HCEC 1CT (cell line): ENCODE measurements at places on chromosomes 16 and 17.

DNA sequence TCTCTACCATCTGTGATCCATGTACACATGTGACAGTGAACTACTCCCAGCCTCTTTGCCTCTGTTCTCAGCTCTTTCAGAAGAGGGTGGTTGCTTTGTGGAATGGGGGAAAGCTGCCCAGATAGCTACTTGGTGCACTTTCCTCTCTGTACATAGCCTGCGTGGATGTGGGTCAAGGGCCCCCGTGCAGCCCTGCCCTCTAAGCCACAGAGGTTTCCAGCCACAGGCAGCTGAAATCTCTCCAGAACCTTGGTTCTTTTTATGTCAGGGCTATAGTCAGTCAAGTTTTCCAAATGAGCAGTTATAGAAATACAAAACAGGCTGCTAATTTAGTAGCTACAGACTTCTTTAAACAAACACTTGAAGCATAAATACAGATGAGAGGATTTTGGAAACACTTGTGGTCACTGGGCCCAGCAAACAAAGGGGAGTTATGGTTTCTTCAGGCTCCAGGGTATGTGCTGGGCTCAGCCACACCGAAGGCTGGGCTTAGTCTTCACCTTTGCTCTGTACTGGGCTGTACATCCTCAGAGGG lies 199.7 kb upstream of the ASIC2 start:
- DNase-seq: no peak

DNA sequence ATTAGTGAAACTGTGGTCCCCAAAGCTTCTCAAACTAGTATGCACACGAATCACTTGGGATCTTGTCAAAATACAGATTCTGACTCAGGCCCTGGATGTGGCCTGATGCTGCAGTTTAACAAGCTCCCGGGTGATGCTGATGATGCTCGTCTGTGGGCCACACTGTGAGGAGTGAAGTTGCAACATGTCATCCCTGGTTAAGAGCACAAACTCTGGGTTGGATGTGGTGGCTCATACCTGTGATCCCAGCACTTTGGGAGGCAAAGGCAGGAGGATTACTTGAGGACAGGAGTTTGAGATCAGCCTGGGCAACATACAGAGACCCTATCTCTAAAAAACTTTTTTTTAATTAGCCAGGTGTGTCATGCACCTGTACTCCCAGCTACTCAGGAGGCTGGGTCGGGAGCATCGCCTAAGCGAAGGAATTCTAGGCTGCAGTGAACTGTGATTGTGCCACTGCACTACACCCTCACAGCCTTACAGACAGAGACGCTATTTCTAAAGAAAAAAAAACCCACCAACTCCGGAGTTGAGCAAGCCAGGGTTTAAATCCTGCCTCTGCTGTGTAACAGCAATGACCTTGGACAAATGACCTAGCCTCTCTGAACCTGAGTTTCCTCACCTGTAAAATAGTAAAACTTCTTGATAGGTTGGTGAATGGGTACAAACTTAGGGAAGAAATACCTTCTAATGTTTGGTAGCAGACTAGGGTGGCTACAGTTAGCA lies 24.4 kb upstream of the ABAT start:
- DNase-seq: no peak

DNA sequence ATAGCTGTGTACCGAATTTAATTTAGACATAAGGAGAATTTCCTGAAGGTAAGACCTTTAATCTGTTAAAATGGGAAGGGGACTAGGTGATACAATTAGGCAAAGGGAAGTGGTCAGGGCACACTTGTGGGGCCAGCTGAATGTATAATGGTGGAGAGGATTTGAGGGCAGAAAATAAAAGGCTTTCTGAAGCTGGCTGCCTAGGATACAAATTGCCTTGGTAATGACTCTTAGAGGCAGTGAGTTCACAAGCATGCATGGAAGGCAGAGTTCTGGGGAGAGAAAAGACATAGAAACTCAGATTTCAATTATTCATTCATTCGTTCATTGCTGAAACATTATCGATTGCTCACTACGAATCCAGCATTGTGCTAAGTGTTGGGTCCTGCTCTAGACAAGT lies 12.4 kb upstream of the NFAT5 start:
- no peak for DNase-seq

- no peak for DNase-seq
These were observed 19.9 kb upstream of the MMD start for GRCh38 chr17:55441544-55441943.

DNA sequence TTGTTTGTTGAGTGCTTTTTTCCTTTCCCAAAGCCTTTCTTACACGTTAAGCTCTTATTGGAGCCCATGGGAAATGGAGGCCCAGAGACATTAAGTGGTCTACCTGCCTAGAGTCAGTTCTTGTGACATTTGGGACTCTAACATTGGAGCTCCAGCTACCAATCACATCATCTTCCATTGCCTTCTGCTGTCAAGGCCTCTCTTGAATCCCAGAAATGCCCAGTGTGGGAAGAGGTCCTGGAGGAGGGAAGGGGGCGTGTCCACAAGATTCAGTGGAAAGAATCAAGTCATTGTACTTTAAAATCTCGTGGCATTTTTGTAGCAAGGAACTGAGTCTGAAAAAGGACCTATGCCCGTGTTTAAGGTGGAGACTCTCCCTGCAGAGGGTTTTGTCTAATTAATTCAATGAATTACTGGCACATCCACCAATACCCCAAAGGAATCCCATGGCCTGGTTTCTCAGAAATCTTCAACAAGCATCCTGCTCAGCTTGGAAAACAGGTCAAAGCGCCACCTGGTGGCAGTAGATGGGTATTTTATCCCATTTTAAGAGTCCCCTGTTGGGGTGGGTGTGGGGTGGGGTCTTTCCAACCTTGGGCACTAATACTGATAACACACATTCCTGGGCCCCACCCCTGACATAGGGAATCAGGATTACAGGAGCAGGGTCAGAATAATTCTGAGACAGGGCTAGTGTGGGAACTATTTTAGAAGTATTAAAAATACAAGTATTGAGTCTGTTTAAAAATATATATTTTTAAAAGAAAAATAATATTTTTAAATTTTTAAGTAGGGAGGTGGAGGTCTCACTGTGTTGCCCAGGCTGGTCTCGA lies 24.6 kb downstream of the GPT2 start:
- DNase-seq: peak; percentile 47

GRCh38 chr17:14791221-14791620 lies 473.9 kb downstream of the PMP22 start:
- DNase-seq: peak; percentile 10

DNA sequence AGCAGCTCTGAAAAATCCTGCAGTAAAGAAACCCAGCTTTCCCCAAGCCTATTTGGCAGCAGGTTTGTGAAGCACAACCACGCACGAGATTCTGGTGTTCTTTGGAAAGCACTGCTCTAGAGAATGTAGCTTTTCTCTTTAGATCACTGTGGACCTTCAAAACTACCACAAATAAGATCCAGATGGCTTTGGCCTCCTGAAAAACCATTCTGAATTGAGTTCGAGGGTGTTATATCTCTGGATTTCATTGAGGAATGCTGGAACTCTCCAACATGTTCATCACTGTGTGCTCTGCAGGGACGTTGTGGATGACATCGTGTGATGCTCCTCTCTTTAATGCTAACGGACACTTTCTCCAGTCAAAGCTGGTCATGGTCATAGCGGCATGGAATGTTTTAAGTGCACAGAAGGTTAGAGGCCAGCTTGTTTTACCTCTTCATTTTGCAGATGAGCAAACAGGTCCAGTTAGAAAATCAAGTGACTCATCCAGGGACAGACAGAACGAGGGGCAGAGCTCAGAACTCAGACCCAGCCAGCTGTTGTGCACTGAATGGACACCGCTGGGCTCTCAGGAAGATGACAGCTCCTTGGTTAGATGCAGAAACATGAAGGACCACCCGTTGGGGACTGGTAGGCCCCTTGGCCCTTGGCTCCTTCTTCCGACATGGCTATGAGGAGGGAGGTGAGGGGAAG lies 37.2 kb downstream of the CCDC42 start:
- no peak for DNase-seq

DNA sequence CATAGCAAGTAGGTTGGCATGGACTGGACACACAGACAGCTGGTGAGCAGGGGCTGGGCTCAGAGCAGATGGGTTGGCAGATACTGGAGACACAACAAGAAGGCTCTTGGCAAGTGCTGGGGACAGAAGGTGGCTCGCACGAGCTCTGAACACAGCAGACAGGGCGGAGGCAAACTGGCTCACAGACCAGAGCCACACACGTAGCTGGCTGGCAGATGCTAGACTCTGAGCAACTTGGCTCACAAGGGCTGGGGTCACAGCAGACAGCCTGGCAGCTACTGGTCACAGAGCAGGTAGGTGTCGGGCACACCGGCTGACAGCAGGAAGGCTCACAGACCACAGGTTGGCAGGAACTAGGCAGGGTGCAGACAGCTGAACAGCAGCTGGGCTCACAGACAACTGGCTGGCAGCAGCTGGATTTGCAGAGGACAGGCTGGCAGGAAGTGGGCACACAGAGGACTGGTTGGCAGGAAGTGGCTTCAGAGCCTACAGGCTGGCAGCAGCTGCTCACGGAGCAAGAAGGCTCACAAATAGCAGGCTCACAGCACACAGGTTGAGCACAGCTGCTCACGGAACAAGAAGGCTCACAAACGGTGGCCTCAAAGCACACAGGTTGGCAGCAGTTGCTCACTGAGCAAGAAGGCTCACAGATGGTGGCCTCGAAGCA lies 725 bp downstream of the KRTAP16-1 start:
- no peak for DNase-seq

GRCh38 chr16:6021276-6021943 lies 923.8 kb upstream of the EEF2KMT start:
- DNase-seq: no peak

- peak; percentile 44 for DNase-seq
These were observed 7.1 kb upstream of the SLC5A11 start for GRCh38 chr16:24838554-24839266.

- DNase-seq: no peak
These were observed 6.0 kb downstream of the GGNBP2 start for GRCh38 chr17:36550491-36551417.

- no peak for DNase-seq
These were observed 47.6 kb downstream of the C17orf67 start for GRCh38 chr17:56785997-56786680.

- DNase-seq: no peak
These were observed 448 bp upstream of the TNFRSF12A start for GRCh38 chr16:3019594-3020246.

GRCh38 chr17:31320241-31320640 lies 1.2 kb downstream of the EVI2A start:
- no peak for DNase-seq

GRCh38 chr16:78782572-78782971 lies 683.1 kb downstream of the WWOX start:
- DNase-seq: no peak

GRCh38 chr17:56319531-56319930 lies 166.3 kb downstream of the ANKFN1 start:
- peak; percentile 86 for DNase-seq

DNA sequence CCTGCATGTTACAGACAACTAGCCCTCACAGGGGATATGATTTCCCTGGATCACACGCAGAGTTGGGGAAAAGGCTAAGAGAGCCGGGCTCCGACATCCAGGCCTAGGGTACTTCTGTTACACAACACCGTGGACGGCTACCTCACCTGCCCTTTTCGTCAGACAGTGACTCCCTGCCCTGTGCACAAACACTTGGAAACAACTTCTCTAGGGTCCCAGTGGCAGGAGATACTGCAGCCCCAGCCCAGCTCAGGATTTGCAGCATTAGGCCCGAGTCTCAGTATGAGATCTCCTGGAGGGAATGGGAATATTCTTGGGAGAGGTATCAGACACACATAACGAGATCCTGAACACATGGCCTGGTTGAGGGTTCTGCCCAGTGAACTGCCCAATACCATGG lies 8.3 kb downstream of the RUSF1 start:
- DNase-seq: no peak

- DNase-seq: peak; percentile 18
These were observed 95.5 kb downstream of the GNAO1 start for GRCh38 chr16:56286809-56287208.

GRCh38 chr16:88635671-88636319 lies 2.6 kb upstream of the IL17C start:
- no peak for DNase-seq

DNA sequence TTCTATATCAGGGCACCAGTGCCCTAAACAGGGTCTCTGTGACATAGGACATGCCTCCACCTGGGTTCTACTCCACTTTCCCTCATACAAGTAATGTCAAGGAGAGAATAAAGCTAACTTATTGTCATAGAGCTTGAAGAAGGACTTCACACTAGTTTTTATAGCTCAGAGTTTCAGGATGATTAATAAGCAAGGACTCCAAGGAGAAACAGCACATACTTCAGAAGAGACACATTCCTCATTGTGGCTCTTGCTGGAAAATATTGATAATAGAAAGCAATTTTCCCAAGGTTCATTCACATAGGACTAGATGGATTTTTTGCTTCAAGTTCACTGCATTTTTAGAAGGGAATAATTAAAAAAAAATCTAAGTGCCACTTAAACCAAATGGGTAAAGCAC lies 133.3 kb downstream of the CA10 start:
- DNase-seq: no peak

DNA sequence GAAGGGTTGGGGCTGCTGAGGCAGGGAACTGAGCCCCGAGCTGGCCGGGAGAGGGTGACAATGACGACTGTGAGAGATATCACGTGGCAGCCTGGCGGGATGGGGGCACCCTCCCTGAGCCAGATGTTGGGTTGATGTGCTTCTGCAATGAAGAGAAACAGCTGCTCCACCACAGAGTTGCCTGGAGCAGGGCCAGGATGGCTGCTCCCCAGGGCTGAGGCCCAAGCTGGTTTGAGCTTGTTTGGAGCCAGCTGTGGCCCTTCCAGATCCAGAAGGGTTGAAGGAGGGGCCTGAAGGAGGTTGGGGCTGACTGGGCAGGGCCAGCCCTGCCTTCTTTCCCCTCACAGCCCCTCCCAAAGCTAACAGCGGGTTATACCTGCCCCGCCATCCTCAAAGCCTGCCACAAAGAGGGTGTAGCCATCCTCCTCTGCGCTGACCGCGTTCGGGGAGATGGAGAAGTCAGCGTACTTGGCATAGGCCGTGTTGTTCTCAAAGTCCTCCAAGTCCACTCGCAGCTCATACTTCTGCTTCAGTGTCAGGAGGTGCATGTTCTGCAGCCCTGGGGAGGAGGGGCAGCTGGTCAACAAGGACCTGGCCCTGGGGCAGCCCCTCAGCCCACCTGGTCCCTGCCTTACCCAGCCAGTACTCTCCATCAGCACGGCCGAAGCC lies 2.1 kb downstream of the MFAP4 start:
- DNase-seq: peak; percentile 93

DNA sequence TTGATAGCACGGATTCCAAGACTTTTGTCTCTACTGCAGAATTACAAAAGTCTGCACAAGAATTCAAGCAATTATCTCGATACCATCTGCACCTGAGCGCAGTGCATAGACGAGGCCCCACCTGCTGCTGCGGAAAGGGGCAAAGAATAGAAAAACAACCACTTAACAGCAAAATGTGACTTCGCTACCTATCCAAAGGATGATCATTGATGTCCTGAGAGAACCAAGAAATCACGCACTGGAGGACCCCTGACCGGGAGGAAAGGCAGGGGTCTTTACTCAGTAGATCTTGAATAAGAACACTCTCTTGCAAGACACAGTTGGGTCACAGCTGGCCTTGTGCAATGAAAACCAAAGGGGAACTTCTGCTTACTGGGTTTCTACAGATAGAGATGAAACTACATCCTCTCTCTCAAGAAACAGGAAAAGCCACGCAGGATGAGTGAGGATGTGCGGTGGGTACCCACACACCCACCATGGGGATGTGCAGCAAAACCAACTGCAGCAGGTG lies 147.4 kb upstream of the RPH3AL start:
- DNase-seq: no peak

- peak; percentile 3 for DNase-seq
These were observed 6.7 kb upstream of the LPO start for GRCh38 chr17:58231641-58232040.
